ENCODE measurements at places on chromosomes 2 and 18. TPM values are rescaled to one million over a fixed set of nuclear protein-coding genes. Genes with fewer than 3 reads are reported as not detected.
A peak's percentile ranks its signal among the peaks of the same experiment; 100 is the strongest.

The SMYD5 gene
- total RNA-seq, result 24.0 TPM

The ST6GAL2 gene
- not detected for total RNA-seq

The COL4A3 gene
- not detected for total RNA-seq

The CCDC74A gene
- total RNA-seq, result 5.9 TPM

The UPP2 gene
- total RNA-seq, result not detected

The ASAP2 gene
- total RNA-seq, result 38.0 TPM

The GAREM1 gene
- 0.09 TPM for total RNA-seq

The CXCR4 gene
- not detected for total RNA-seq

The DCC gene
- not detected for total RNA-seq

The RAB10 gene
- total RNA-seq, result 136 TPM

The AQP12B gene
- total RNA-seq, result not detected

- no peak for DNase-seq
Observed at GRCh38 chr2:160582081-160582480, 88.5 kb upstream of the RBMS1 start.

DNA sequence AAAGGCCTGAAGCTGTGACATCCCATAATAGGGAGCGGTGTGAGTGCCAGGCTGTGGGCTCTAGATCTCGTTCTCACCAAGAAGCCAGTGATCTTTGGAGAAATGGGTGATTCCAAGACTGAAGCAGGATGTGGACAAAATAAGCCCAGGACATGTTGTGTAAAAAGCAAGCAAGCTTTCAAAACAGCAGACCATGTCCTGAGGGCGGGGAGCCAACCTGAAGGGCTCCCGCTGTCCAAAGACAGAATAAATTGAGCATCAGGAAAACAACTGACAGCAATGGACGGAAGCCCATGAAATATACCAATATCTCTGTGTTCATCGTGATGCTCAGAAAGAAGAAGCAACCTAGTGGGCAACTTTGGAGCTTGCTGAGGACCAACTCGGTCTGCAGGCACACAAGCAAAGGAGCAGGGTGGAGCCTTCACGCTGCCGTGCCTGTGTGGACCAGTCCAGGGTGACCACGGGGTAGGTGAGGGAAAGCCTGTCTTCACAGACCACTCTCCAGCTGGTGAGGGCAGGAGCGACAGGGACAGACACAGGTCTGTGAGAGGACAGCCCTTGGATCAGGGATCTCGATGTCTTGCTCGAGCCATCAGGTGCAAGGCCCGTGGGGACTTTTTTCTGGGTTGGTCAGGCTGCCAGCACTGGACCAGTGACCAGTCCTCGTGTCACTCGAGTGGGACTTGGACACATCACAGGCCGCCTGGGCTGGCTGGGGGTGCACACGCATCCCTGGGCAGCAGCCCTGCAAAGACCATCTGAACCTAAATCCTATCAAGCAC is 21.5 kb downstream of the MTERF4 start:
- DNase-seq, result no peak

GRCh38 chr2:126935774-126936173 is 37.1 kb downstream of the TEX51 start:
- no peak for DNase-seq

DNA sequence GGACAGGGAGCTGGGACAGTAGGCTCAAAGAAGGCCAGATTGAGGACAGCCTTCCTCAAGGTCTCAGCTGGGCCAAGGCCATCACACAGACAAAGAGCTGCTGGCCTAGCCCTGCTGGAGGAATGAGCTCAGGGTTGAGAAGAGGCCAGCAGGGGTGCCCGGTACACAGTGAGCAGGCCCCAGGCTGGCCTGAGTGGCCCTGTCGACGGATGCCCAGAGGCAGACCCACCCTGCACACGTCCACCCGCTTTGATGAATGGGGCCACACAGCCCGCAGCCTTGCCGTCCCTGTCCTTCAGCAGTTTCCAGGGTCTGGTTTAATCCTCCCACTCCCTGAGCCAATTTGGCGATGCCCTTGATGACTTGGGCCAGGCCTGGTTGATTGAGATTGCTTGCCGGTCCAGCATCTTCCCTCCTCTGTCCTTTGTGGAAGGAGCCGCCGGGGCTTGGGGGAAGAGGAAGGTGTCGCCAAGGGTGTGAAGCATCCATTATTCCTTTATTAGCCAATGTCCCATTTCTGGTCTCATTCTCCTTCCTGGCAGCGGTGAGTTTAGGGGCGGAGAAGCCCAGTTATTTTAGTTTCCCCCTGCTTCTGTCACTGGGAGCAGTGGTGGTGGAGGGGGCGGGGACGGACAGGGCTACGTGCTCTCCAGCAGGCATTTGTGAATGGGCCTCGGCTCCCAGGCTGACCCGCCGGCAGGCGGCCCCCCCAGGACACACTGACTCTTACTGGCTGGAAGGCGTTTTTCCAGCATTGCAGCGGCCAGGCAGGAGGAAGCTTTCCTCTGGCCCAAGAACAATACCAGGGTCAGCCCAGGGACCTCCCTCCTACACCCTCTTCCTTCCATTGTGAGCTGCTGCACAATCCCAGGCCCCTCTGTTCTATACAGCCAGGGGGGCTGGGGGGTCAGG is 141.8 kb downstream of the CTIF start:
- DNase-seq, result no peak

DNA sequence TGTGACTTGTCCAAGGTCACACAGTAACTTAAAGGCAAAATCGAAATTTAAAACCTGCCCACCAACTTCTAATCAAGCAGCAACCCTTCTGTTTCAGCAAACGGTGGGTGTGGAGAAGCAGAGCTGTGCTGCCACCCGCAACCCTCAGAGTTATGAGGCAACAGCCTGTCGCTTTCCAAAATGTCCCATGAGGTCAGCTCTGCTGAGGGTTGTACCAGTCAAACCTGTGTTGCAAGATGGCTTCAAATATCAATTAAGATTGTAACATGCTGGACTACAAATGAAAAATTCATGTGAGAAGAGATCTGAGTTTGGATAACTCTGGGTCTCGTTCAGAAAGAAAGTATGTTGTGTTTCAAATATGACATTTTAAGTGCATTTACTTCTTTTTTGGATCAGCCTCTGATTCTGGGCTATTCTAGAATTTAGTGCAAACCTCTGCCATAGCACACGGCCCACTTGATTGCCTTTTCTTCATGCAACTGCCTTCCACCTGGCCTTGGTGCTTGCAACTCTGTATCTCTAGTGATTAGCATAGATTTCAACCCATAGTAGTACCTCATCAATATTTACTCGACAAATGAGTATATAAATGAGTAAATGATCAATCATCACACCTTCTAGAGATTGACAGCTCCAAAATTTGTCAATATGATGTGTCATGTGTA is 69.3 kb downstream of the TIMM21 start:
- DNase-seq, result no peak

- DNase-seq, result no peak
Observed at GRCh38 chr18:63637703-63638102, 6.4 kb downstream of the SERPINB4 start.

- DNase-seq, result no peak
Observed at GRCh38 chr2:114745700-114746099, 303.3 kb downstream of the DPP10 start.

DNA sequence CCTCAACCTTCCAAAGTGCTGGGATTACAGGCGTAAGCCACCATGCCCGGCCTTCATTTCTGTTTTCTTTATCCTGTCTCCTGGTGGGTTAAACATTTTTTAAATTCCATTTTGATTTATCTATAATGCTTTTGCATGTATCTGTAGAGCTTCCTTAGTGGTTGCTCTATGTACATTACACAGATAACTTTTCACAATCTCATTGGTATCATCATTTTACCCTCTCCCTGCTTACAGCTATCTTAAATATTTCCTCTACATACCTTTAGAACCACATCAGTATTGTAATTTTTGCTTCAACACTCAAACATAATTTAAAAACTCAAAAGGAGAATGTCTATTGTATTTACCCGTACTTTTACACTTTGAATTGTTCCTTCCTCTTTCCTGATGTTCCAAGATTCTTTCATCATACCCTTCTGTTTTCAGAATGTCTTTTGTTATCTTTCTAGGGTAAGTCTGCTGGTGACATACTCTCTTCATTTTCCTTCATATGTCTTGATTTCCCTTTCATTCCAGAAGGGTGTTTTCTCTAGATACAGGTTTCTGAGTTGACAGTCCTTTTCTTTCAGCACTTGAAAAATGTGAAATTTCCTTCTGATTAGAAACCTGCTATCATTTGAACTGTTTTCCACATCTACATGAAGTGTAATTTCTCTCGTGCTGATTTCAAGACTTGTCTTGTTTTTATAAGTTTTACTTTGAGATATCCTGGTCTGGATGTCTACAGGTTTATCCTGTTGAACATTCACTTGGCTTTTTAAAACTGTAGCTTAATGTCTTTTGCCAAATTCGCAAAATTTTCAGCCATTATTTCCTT is 21.9 kb downstream of the PPP3R1 start:
- DNase-seq, result no peak

DNA sequence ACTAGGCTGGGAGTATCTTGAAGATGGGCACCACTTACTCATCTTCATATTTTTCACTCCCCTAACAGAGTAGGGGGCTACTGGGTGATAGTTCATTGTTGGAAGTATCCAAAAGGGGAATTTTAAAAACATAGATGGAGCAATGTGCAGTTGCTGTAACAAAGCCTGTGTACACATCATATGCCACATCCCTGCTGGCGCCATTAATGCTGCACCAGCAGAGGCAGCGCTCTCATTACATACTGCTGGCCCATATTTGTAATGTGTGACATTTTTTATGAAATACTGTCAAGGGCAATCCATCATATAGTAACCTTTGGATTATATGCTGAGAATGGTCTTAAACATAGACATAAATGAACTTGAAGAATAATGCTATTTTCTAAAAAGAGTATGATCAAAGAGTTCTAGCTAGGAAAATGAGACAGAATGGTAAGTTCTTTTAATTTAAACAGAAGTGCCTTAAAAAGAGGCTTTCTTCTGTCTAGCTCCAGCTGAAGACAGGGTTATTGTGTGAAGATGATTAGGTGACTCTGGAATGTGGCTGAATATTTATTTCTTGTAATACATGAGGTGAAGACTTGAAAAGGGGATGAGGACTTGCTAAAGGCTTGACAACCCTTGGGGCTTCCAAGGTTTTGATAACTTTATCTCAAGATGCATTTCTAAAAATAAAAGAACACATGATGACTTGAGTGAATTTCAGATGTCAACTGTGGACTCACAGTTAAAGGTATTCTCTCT is 2.4 kb upstream of the TMEM178A start:
- DNase-seq, result no peak

GRCh38 chr2:238811293-238811692 is 36.6 kb upstream of the TWIST2 start:
- peak; percentile 46 for DNase-seq

DNA sequence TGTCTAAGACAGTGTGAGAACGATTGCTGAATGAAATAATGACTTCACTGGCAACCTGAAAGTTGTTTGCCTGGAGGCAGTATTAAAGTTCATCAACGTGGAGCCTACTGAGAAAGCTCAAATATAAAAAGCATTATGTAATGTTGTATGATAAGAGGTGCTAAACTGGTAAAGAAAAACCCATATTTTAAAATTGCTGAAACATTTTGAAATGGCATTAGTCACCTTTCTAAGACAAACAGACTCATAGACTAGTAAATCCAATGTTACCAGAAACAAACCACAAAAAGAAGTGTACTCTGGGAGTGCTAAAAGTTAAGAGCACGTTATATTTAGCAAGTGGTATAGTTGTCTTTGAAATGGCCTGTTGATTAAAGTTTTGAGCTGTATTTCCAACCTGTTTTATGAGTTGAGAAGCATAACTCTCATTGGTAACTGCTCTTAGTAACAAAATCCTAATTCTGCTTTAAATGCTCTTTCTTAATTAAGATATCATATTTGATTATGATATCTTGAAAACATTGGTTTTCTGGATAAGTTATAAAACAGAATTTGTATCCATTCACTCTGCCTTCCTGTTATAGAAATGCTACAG is 62.7 kb downstream of the CYP1B1 start:
- DNase-seq, result peak; percentile 39

GRCh38 chr2:133377021-133377481 is 191.2 kb downstream of the NCKAP5 start:
- peak; percentile 9 for DNase-seq

DNA sequence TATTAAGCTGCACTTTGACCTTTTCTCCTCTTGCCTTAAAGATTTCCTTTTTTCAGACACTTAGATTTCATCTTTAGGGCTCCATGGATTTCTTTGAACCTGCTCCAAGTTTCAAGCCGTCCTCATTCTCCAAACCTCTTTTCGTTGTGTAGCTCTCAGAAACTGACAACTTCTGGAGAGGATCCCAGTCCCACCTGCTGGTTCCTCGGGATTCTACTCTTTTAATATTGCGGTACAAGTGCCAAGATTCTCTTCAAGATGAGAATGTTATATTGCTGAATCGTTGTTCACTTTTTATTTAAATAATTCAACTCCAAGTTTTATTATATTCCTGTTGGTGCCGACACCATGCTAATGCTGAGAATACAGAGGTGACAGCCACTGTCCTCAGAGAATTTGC is 141.1 kb downstream of the CDH20 start:
- DNase-seq, result no peak

GRCh38 chr2:67565761-67566160 is 168.6 kb downstream of the ETAA1 start:
- peak; percentile 84 for DNase-seq

DNA sequence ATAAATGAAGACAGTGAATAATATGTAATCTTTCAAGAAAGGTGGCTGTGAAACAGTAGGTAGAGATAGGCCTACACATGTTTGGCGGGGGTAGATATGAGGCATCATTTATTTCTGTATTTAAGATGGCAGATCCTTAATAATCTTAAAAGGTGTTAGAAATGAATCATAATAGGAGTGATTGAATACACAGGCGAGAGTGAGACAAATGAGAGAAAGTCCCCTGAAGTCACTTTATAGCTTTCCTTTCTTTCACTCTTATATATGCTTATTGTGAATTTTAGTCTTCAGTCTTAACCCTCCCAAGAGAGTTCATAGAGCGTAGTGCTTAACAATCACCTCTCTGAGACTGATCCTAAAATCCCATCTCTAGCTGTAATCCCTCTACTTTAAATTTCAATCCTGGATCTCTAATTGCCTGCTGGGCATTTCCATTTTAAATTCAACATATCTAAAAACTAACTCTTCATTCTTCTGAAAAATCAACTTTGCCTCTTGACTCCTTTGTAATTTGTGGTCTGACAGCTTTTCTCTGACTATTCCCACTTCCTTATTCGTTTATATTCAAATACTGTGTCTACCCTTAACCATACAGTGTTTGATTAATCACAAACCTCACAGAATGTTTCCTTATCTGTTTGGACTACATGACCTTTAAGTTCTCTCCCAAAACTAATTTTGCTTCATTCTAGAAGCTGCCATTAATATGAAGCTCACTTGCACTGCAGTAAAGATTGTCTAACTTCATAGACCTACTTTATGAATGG is 463.7 kb upstream of the FSIP2 start:
- no peak for DNase-seq
